Peyer's patch (tissue), 4 donors: ENCODE measurements at places on chromosomes 16 and 17. TPM values are rescaled to one million over a fixed set of nuclear protein-coding genes. Genes with fewer than 3 reads are reported as not detected.

DNA sequence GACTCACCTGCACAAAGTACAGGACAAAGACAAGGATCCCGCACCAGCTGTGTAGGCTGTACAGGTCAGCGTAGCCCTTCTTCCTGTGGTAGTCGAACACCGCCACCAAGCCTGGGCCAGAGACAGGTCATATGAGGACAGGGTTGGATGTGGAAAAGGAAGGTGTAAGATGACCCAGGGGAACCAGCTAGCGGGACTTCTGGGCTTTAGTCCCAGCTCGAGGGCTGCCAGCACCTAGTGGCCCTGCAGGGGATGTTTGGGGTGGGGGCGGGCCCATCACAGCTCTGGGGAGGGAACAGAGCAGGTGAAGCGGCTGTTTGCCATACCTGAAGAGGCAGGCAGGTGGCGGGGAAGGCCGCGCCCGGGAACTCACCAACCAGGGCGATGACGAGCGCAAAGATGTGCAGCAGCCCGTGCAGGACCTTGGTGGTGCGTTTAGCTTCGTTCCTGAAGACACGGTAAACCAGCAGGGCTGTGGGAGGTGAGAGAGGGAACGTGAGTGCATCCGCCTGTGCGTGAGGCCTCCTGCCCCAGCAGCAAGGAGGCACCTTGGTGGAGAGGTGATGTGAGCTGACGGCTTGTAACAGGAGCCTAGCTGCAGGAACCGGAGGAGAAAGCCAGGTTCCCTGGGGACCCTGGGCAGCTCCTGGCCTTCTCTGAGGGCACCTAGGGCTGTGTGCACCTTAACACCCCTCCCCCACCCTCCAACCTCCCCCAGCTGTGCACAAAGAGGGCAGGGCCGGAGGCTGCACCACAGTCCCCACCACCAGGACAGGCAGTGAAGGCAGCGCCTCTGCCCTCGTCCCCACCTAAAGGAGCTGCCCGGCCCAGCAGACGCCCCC is 10.2 kb downstream of the CYB561 start:
- H3K4me1 ChIP-seq: peaks cover 9% of the 10 kb centered on the region
- H3K27me3 ChIP-seq: no peaks in the 10 kb centered on the region
- H3K4me3 ChIP-seq: no peak overlapping the region
- no peaks in the 10 kb centered on the region for H3K36me3 ChIP-seq
- H3K27ac ChIP-seq: peak overlapping the region; percentile 19

DNA sequence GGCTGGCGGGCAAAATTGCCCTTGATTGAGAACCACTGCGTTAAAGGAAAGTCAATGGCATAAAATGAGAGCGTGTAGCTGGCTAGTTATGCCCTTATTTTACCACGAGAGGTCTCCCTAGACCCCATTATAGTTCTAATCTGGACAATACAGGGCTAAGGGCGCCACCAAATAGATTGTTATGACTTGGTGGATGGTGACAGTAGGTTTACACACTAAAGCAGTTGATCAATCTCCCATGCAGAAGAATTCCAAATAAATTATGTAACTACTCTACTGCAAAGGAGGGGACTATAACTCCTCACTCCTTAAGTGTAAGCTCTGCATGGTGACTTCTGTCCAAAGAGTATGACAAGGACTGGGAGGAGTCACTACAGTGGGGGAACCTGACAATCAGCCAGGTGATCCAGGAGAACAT is 20.4 kb upstream of the YPEL2 start:
- H3K27ac ChIP-seq: no peak overlapping the region
- DNase-seq: peak; percentile 62
- no peaks in the 10 kb centered on the region for H3K4me1 ChIP-seq
- H3K4me3 ChIP-seq: no peak overlapping the region

DNA sequence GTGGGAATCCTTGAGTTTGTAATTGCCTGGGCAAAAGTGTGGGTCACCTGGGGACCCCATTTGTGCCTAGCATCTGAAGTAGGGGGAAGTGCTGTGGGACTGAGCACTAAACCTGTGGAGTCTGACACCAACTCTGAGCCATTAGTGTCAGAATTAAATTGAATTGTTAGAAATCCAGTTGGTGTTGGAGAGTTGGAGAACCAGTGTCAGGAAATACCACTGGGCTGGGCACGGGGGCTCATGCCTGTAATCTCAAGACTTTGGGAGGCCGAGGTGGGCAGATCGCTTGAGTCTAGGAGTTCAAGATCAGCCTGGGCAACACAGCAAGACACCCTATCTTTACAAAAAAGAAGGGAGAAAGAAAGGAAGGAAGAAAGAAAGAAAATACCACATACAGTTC is 67.5 kb upstream of the BRD7 start:
- H3K27me3 ChIP-seq: no peaks in the 10 kb centered on the region
- no peak overlapping the region for H3K4me3 ChIP-seq
- no peak overlapping the region for H3K27ac ChIP-seq
- no peaks in the 10 kb centered on the region for H3K36me3 ChIP-seq
- no peaks in the 10 kb centered on the region for H3K4me1 ChIP-seq

- DNase-seq: no peak
- no peak overlapping the region for H3K27ac ChIP-seq
- no peaks in the 10 kb centered on the region for H3K27me3 ChIP-seq
- H3K4me3 ChIP-seq: no peak overlapping the region
Observed at GRCh38 chr16:18841833-18842525, 40.6 kb upstream of the ARL6IP1 start.

DNA sequence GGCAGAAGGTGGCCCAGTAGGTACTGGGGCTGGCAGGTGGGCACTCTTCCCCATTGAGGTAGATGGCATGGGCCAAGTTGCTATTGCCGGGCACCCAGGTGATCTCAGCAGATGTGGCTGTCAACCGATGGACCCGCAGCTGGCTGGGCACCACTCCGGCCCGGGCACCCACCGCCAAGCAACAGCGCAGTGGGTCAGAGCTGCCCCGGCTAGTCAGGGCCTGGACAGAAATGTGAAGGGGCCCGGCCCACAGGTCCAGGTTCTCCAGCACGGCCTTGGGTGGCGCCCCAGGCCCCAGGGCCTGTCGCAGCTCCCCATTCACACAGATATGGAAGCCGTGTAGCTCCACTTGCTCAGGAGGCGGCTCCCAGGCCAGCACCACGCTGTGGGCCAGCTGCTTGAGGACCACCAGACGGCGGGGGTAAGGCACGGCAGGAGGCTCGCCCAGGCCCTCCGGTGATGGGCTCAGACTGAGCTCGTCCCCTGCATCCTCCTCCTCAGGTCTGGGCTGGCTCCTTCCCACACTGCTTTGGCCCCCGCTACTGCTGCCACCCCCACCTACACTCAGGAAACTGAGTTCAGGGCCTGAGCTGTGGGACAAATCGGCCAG is 16.5 kb downstream of the TSPOAP1 start:
- no peaks in the 10 kb centered on the region for H3K27me3 ChIP-seq
- peak; percentile 6 for DNase-seq
- no peak overlapping the region for H3K4me3 ChIP-seq
- no peaks in the 10 kb centered on the region for H3K36me3 ChIP-seq
- H3K4me1 ChIP-seq: no peaks in the 10 kb centered on the region

GRCh38 chr16:65480281-65481091 is 358.6 kb upstream of the CDH11 start:
- H3K4me1 ChIP-seq: no peaks in the 10 kb centered on the region
- H3K27ac ChIP-seq: no peak overlapping the region
- H3K27me3 ChIP-seq: no peaks in the 10 kb centered on the region
- no peak overlapping the region for H3K4me3 ChIP-seq

DNA sequence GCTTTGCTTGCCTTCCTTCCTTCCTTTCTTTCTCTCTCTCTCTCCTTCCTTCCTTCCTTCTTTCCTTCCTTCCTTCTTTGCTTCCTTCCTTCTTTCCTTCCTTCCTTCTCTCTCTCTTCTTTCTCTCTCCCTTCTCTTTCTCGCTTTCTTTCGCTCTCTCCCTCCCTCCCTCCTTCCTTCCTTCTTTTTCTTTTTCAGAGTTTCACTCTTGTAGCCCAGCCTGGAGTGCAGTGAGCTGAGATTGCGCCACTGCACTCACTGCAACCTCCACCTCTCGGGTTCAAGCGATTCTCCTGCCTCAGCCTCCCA is 17.9 kb downstream of the FOXJ1 start:
- DNase-seq: no peak
- H3K4me1 ChIP-seq: no peaks in the 10 kb centered on the region
- no peak overlapping the region for H3K4me3 ChIP-seq
- H3K36me3 ChIP-seq: no peaks in the 10 kb centered on the region
- H3K27ac ChIP-seq: no peak overlapping the region

- no peaks in the 10 kb centered on the region for H3K36me3 ChIP-seq
- DNase-seq: no peak
- H3K4me1 ChIP-seq: no peaks in the 10 kb centered on the region
- H3K4me3 ChIP-seq: no peak overlapping the region
Observed at GRCh38 chr16:58329135-58329534, 34.3 kb upstream of the PRSS54 start.

DNA sequence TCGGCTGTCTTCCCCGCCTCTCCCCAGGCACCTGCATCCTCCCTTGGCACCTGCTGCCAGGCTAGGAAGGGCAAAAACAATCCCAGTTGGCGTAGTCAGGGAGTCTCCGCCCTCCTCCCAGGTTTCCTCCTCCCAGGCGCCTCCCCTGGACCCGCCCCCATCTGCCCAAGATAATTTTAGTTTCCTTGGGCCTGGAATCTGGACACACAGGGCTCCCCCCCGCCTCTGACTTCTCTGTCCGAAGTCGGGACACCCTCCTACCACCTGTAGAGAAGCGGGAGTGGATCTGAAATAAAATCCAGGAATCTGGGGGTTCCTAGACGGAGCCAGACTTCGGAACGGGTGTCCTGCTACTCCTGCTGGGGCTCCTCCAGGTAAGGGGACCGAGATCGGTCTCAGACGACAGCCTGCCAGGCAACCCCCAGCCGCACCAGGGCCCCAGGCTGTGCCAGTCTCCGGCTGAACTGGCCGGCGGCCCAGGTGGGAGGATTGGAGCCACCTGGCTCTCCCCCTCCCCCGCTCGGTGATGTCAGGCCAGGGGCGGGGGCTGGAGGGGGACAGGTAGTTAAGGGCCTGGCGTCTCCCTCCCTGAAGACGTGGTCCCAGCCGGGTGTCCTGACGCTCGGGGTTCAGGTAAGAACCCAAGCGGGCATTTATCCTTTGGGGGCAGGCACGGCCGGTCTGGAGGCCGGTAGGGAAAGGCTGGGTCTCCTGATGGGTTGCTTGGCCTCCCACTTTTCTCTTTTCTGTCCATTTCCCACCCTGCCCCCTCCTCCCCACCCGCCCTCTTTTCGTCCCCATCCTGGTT is at the start of gene GRB7:
Gene GRB7, plus strand, starts transcription at position 179 of the 808 bp plus-strand sequence. CDS start 4,364 bp downstream, outside the sequence.
- H3K27ac ChIP-seq: peak within 1 kb of the TSS; percentile 69
- H3K4me1 ChIP-seq: peaks cover 34% of the 10 kb centered on the region
- H3K36me3 ChIP-seq: peaks cover 9% of the 10 kb centered on the region
- no peaks in the 10 kb centered on the region for H3K27me3 ChIP-seq
- H3K4me3 ChIP-seq: peak within 1 kb of the TSS; percentile 26

DNA sequence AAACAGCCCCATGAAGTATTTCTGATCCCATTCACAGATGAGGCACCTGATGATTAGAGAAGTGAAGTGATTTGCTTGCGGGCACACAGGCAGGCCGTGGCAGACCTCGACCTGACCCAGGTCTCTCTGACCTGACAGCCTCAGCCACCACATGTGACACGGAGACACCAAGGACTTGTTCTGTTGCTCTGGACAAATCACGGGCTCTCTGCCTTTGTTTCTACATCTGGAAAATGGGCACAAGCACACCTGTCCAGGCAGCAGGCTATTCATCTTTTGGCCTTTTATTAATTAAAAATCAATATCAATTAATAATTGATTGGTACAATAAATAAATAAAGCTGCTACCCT is 3.4 kb downstream of the MAP3K14 start:
- peaks cover 34% of the 10 kb centered on the region for H3K4me1 ChIP-seq
- H3K36me3 ChIP-seq: no peaks in the 10 kb centered on the region
- DNase-seq: no peak

DNA sequence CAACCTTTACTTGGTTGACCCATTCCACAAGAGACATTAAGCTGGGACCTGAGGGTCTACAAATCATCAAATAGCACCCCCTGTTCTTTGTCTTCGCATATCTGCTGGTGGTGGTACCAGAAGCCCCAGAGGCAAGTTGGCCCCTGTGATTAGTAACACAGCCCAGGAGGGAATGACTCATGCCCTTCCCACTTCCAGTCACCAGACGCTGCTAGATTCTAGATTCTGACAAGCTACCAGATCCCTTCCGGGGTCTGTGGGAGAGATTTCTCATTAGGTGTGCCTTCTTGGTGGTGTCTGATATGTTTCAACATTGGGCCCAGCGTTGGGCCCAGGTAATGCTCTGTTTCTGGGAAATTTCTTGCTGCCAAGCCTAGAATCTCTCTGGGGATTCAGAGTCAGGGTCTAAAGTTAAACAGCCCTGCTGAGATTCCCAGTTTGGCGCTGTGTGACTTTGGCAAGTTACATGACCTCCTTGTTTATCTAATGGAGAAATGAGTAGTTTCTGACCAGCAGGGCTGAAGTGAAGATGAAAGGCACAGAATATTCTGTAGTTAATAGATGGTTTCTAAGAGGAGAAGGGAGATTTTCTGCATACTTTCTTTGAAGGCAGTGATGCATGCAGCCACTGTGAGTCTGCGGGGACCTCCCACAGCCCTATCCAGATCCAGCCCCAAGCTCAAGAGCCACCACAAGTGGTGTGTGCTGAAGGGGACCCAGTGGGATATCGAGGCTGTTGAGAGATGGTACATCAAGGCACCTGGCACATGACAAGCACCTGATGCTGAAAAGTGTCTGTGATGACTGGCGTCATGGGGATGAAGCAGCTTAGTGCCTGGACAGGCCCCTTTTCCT is 3.9 kb downstream of the TRPV2 start:
- no peaks in the 10 kb centered on the region for H3K36me3 ChIP-seq
- no peaks in the 10 kb centered on the region for H3K27me3 ChIP-seq
- H3K27ac ChIP-seq: peak overlapping the region; percentile 77
- peaks cover 12% of the 10 kb centered on the region for H3K4me1 ChIP-seq
- no peak overlapping the region for H3K4me3 ChIP-seq
- DNase-seq: no peak

DNA sequence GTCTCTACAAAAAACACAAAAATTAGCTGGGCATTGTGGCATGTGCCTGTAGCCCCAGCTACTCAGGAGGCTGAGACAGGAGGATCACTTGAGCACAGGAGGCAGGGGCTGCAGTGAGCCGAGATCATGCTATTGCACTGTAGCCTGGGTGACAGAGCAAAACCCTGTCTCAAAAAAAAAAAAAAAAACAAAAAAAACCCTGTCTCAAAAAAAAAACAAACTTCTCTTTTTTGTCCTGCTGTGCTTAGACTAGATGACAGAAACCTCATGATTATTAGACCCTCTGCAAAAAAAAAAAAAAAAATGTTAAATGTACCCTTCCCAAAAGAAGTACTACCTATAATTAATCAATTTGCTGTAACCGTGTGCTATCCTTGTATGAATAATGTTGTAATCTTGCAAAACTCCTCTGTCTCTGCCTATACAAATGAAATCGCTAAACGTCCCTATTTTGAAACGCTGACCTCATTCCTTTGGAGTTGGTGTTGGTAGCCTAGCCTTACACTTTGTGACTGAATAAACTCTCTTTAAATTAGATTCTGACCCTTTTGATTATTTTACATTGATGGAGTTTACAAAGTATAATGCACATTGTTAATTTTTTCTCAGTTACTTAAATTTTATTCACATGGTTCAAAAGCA is 13.6 kb upstream of the DHRS7B start:
- no peak overlapping the region for H3K27ac ChIP-seq
- H3K4me3 ChIP-seq: no peak overlapping the region
- no peaks in the 10 kb centered on the region for H3K27me3 ChIP-seq
- H3K36me3 ChIP-seq: no peaks in the 10 kb centered on the region
- no peaks in the 10 kb centered on the region for H3K4me1 ChIP-seq

CHRNE gene
- total RNA-seq: not detected

TM4SF5 gene
- not detected for total RNA-seq
